ENCODE measurements at places on chromosomes 6 and 20.

DNA sequence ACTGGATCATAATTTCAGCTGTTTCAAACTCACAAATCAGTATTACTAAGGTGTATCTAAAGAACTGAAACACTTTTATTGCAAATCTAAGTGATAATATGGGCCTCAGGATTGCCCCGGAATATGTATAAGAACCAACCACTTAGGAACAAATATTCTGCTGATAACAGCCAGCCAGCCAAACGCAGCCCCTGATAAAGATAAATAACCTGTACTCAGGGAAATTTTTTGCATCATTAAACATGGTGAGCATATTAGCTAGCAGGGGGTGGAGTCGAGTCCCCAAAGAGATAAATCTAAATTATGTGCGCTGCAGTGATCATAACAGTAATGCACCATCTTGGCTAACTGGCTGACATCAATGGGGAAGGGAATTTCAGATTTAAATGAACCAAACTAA is 410.2 kb upstream of the MAP3K7 start:
- DNase-seq: no peak

- DNase-seq: no peak
Observed at GRCh38 chr6:13048113-13048512, 280.2 kb downstream of the TBC1D7 start.

DNA sequence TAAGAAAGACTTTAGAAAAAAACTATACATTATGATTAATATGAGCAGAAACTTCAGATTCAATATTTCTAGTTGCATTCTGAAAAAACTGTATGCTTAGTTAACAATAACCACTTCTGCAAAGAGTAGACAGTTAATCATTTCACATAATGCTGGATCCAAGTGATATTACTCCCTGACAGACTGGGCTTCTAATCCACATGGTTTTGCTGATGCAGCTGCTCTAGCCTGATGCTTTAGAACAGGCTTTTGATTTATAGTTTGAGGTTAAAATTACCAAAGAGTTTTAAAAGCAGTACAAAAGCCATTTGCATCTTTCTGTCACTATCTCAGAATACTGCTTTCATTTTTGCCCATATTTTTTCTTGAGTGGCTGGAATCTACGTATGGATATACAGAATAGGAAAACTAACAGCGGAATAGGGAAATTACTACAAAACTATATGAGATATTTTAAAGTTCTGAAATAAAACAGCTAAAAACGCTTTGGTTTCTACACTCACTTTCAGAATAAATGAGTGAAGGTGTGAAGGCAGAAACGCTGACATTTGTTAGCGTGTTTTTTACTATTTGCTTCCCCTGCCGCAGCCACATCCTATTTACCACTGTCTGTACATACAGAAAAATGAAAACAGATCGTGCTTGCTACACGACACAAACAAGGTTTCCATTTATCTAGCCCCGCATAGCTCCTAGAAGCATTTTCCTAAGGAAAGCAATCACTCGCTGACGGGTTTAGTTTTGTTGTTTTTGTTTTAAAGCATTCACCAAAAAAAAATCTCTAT is 61.7 kb downstream of the METTL24 start:
- DNase-seq: no peak

DNA sequence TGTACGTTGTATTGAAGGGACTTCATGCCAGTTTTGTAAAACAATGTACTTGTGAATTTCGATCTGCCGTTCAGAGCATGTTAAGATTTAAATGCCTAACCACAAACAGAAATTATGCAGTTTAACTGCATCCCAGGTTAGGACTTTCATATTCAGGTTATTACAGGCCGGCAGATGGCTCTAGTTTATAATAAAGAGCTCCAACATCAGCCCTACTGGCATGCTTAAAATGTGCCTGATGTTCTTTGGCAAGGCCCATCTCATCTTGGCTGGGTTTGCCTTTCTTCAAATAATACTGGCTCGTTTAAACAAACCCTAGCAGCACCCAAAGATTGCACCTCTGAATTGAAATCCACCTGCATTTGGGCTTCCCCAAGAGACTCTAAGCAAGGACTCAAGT is 169.3 kb upstream of the RIN2 start:
- no peak for DNase-seq

- DNase-seq: no peak
Observed at GRCh38 chr6:20640181-20640580, 105.9 kb downstream of the CDKAL1 start.

- no peak for DNase-seq
Observed at GRCh38 chr6:1767481-1768246, 157.9 kb downstream of the FOXC1 start.

DNA sequence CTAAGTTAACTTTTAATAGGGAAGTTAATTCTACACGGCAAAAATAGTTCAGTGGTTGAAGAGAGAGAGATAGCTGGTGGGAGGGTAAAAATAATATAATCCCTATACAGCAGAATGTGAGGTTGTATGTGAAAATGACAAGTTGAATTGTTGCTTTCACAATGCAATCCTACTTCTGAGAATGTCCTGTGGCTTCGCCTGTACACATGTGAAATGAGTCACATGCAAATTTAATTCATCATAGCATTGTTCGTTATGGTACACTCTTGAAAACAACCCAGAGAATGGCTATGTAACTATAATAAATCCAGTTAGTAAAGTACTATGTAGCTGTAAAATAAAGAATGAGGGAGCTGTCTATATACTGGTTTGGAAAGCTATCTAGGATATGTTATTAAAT is 46.0 kb upstream of the HINT3 start:
- no peak for DNase-seq
